ENCODE measurements at places on chromosomes 1 and 21. TPM values are rescaled to one million over a fixed set of nuclear protein-coding genes. Genes with fewer than 3 reads are reported as not detected.

Gene KRTAP10-1
- not detected for total RNA-seq

Gene SEC16B
- total RNA-seq, result 1.3 TPM

Gene ERI3
- total RNA-seq, result 47.9 TPM

Gene PDPN
- total RNA-seq, result not detected

Gene LRRC39
- 0.13 TPM for total RNA-seq

Gene PGLYRP3
- not detected for total RNA-seq

Gene ABCG1
- 2.6 TPM for total RNA-seq

Gene TAF12
- 11.7 TPM for total RNA-seq

Gene TRIM45
- total RNA-seq, result 1.6 TPM

Gene HES3
- total RNA-seq, result not detected

Gene RBP7
- 5.1 TPM for total RNA-seq

Gene MSH4
- 0.02 TPM for total RNA-seq

Gene ZMYND12
- 0.63 TPM for total RNA-seq

Gene CD1B
- total RNA-seq, result not detected

Gene FAM167B
- 0.45 TPM for total RNA-seq

Gene HEYL
- total RNA-seq, result 3.1 TPM

Gene SRGAP2
- total RNA-seq, result 30.9 TPM

Gene DISC1
- 0.31 TPM for total RNA-seq

Gene HRNR
- 0.01 TPM for total RNA-seq

Gene STYXL2
- not detected for total RNA-seq

Gene UBE2U
- total RNA-seq, result not detected

Gene CSDE1
- 125 TPM for total RNA-seq

Gene ANGPTL3
- not detected for total RNA-seq

Gene CLDN17
- not detected for total RNA-seq

Gene ETNK2
- 27.6 TPM for total RNA-seq

Gene DMRTA2
- 0.10 TPM for total RNA-seq

Gene CHIT1
- not detected for total RNA-seq

Gene HPCA
- total RNA-seq, result 0.42 TPM

Gene USF1
- 49.0 TPM for total RNA-seq

Gene C1orf74
- total RNA-seq, result 1.1 TPM

Gene CHAF1B
- 11.4 TPM for total RNA-seq

Gene CTXND2
- not detected for total RNA-seq

Gene ITPKB
- 2.3 TPM for total RNA-seq

Gene NPHS2
- not detected for total RNA-seq

Gene ZNF695
- total RNA-seq, result 2.5 TPM

Gene PNRC2
- 39.1 TPM for total RNA-seq

Gene IGSF21
- not detected for total RNA-seq

Gene IGSF8
- 8.5 TPM for total RNA-seq

Gene C1orf87
- total RNA-seq, result not detected

Gene ADAR
- total RNA-seq, result 71.6 TPM

Gene ADORA1
- total RNA-seq, result 0.56 TPM

Gene SNRNP40
- 38.4 TPM for total RNA-seq

Gene CHIA
- total RNA-seq, result not detected

Gene C2CD4D
- not detected for total RNA-seq

Gene PLCH2
- total RNA-seq, result 0.40 TPM

Data from A549 treated with AZD2906 at 1 μM for 4 hours (cell line).